GM23248 (cell line): ENCODE measurements at places on chromosomes 2 and 18.

DNA sequence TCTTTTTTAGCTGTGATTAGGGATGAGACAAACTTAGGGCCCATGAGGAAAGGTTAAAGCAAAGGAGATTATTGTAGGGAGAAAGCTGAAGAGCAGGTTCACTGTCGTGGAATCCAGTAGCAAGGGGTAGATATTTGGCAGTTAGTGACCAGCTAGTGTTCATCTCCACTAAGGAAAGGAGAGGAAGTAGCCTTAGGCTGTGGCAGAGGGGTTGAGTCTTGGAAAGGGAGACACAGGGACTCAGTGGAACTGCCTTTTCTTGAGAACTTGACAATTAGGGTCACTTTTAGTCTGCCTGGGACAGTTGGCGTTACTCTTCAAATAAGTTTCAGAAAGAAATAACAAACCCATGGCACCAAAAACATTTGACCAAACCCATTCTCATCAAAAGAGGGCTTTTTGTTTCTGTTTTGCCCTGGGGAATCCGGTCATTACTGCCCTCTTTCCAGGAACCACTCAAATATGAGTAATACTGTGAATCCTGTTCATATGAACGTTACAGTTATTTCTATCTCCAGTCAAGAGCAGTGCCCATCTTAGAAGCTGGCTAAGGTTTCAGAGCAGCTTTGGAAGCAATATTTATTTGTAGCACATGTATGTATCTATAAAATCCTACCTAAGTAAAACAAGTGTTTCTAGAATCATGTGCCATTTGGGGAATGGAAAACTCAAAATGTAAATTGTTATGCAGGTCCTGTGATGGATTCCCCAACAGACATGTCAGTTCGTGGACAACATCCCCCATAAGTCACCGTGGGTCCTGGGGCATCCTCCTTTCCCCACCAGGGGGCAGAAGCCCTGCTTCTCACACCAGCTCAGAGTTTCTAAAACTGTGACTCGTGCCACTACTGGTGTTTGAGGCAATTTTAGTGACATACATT is 77.3 kb upstream of the PHLPP1 start:
- peak; percentile 44 for DNase-seq

DNA sequence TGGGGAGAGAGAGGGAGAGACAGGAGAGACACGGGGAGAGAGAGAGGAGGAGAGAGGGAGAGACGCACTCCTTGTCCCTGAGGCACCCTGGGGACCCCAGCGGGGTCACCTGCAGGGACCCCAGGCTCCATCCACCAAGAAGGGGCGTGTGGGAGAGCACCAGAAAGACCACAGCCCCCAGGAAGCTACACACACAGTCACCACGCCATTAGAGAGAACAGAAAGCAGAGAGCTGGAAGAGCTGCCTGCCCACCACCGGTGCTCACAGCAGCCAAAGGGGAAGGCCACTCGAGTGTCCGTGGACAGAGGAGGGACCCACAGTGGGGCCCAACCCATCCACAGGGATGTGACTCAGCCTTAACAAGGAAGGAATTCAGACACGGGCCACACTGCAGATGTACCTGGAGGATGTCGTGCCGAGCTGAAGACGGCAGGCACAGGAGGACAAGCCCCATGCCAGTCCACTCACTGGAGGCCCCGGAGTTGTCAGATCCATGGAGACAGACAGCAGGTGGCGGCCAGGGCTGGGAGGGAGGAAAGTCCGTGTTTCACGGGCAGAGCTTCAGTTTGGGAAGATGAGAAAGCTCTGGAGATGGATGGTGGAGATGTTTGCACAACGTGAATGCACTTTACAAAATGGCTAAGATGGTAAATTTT is 11.5 kb upstream of the NFATC1 start:
- DNase-seq, result peak; percentile 23

- DNase-seq, result no peak
Observed at GRCh38 chr2:190970873-190971506, 43.0 kb downstream of the STAT1 start.

DNA sequence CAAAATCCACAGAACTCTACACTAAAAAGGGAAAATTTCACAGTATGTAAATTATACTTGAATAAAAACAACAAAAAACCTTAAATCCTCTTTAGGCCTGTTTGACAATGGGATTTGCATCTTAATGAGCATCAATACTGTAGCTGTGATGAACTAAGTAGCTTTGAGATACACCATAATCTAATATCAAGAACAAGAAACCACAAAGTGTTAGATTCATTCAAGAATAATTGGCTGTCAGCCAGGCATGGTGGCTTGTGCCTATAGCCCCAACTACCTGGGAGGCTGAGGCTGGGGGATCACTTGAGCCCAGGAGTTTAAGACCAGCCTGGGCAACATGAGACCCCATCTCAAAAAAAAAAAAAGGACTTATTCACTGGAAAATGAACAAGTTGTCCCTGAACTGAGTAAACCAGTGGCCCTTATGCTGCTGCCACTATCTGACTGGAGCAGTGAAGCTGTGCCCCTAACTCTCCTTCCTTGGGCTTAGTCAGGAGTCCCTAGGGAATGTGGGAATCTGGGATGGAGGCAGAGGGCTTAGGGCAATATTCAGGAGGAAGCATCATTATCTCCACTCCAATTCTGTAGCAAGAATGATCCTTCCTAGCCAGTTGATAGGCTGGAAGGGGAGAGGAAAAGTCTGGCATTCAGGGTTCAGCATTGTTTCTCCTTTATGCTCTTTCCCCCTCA is 88.5 kb downstream of the PRKCE start:
- DNase-seq, result no peak

DNA sequence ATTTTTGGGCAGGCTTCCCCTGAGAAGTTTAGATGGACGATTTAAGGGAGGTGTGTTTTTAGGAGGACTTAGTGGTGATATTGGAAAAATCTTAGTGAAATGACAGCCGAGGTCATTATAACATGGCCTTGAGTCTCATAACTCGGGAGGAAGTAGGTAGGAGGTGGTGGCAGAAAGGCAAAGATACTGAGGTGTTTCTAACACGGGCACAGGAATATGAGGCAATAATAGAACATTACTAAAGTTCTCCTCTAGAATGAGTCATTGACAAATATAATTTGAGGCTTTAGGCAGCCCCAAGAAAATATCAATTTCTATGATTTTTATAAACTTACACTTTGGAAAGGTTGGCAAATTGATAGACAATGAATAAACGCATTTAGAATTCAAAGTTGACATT is 146.1 kb upstream of the ZEB2 start:
- DNase-seq, result peak; percentile 47

DNA sequence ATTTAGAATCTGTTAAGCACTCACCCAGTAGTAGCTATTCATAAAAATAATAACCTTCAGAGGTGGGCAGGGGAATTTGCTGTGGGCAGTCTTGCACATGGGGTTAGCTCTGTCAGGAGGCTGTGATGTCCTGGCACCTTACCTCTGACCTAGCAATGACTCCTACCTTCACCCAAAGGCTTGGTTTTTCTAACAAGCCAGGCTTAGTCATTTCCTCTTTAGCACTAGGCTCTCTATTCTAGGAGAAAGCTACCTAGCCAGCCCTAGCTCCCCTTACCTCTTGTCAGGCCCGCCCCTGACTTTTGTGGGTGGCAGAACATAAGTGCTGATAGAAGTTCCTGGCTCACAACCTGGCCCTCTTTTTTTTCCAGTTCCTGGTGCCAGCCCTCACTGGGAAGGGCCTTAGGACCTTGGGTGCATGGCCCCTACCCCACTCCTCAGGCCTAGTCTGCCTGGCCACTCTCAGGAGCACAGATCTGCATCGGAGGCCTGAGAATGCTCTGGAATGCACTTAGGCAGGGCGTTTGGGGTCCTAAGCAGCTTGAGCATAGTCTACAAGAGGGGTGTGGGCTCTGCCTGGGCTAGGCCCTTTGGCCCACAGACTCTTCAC is 17.7 kb downstream of the CPLX4 start:
- no peak for DNase-seq

DNA sequence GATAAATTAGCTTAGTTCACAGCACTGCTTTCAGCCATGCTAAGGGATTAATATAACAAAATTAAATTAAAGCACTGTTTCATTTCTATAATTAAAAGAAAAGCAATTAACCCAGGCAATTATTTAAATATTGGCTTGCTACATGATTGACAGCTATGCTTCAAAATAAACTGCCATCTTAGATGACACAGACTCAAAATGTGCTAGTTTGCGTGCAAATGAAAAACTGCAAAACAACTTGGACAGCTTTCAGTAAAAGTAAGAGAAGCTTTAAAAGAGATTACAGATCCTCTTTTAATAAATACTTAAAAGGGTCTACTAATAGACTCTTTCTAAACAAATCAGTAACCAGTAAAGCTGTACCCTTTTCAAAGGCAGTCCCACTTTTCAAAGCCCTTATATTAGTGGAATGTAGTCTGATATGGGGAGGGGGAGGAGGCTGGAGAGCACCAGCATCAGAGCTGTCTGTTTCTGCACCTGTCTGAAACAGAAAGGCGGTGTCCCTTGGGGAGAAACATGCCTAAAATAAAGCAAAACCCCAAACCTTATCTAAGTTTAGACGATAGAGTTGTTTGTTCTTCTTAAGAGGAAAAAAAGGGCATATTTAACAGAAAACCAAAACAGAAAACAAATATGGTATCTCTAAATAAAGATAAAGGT is 20.8 kb downstream of the EIF2AK3 start:
- no peak for DNase-seq

- no peak for DNase-seq
Observed at GRCh38 chr2:128710729-128711128, 392.1 kb upstream of the HS6ST1 start.

DNA sequence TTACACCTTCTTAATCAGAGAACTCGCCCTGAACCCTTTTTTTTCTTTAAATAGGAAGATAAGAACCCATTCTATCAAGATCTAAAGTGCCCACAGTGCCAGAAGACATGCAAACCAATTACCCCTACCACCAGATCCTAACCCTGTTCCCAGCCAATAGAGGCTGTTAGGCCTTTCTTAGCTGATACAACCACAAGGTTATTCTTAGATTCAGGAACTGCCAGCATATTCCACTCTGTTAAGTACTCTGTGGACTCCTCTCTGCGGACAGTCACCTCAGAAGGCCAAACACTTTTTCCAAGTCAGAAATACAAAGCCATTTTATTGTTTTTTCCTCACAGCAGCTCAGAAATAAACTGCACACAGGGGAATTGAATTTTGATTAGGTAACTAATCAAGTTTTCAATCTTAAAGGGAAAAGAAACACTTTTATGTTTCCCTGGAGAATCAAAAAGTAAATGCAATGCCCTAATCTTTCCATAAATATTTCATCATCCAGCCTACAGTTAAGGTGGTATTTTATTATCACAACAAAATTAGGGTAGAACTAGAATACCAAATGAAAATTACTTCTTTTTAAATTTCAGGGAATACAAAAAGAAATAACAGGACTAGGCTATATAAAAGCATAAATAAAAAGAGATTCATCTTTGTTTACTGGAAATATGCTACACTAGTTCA is 111.4 kb downstream of the NBAS start:
- DNase-seq, result no peak

DNA sequence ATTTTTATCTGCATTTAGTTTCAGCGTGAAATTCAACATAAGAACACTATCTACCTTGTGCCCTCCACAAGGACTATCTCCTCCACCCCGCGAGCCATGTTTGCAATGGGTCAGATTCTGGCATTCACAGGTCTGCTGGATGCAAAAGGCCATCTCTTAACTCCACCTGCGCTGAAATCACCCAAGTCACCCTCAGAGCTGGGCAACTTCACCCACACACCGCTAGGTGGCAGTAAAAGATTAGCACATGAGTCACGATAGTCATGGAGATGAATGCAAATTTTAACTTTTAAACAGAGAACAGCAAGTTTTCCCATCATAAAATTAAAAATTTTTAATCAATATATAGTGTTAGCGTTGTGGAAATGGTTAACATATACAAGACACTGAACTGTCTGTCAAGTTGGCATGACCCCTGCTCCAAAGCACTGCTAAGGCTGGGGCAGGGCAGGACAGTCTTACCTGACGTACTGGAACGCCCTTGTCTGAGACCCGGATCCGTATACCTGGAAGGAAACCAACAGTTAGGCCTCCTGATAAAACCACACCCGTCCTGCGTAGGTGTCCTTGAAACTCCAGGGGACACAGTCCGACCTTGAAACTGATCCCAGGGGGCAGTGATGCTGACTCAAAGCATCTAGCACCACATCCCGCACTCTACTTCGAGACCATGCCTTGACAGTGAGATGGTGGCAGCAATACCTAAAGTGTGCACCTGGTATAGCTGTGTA is 89.6 kb downstream of the UXS1 start:
- peak; percentile 70 for DNase-seq

DNA sequence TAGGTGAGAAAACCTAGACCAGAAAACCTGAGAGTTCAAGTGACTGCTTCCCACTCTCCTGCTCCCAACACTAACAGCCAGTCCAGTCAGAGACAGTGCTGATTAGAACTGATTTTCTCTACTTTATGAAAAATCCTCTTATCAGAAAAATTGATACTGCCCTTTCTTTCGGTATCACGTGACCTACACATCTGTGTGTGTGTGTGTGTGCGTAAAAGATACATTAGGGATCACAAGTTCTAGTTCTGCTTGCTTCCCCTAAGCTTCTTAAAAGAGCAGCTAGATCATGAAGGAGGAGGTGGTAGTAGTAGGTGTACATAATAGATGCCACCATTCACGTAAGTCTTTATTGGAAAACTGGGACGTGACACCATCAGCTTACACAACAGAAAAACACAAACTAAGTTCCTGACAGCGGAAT is 1.5 kb downstream of the ARL5A start:
- DNase-seq, result peak; percentile 34

GRCh38 chr18:10029711-10030110 is 115.9 kb downstream of the VAPA start:
- DNase-seq, result no peak

- DNase-seq, result peak; percentile 69
Observed at GRCh38 chr2:128354726-128355470, 36.2 kb upstream of the HS6ST1 start.

DNA sequence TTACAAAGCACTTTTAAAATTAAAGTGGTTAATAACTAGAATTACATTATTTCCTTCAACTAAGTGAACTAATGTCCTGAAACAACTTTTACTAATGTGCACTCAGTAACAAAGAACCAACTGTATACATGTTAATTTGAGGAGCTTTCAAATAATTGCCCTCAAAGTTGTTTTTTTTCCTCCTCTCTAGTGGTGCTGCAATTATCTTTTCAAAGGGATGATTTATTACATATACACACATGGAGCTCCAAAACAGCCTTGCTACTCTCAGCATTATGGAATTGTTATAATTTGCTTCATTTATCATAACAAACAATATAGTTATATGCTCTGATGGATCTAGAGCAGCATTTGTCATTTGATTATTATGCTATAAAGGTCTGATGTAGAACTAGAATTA is 246.3 kb upstream of the RASGRP3 start:
- no peak for DNase-seq

GRCh38 chr2:46985512-46985911 is 69.9 kb upstream of the MCFD2 start:
- DNase-seq, result peak; percentile 79

DNA sequence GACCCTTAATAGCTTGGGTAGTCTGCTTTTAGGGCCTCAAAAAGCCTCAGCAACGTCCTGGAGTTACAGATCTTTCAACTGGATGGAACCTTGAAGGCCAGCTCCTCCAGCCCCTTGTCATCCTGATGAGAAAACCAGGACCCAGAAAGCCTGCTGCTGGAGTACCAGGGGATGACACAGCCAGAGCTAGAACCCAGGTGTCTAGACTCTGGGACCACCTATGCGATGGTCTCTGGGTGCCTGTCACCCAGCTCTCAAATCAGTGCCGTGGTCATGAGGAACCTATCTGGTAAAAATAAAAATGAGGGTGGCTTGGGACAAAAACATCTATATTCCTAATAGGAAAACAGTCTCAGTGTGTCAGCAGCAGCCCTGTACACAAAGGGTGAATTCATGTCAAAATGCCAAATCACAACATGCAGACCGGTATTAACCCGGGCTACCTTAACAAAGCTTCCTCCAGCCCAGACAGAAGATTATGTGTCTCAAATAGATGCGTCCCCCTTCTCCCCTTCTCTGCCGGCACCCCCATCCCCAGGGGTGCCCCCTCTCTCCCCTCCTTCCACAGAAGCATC is 28.5 kb downstream of the SMAD7 start:
- DNase-seq, result peak; percentile 21
